Skin of body (tissue), 3 donors: ENCODE measurements at places on chromosomes 5 and 9.
A peak's percentile ranks its signal among the peaks of the same experiment; 100 is the strongest.

DNA sequence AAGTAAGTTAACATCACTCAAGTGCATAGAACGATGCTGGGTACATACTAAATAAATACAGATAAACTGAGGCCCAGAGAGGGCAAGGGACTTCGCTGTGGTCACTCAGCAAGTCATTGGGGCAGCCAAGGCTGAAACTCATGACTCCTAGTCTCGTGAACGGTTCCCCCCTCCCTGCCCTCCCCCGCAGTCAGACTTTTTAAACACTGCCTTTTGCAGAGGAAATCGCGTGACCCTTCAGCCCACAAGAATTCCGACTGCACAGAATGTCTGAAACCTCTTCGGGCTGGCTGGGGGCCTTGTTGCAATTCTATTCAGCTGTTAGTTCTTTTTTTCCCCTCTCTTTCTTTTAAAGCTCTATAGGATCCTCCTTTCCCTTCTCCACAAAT is 28.1 kb downstream of the NEK6 start:
- peak; percentile 79 for DNase-seq

GRCh38 chr9:17065062-17065461 is 69.8 kb upstream of the CNTLN start:
- DNase-seq = no peak

- peak; percentile 32 for DNase-seq
Measured at GRCh38 chr9:36163786-36164170, 5.4 kb upstream of the CCIN start.

- peak; percentile 54 for DNase-seq
Measured at GRCh38 chr5:170225326-170226128, 7.3 kb upstream of the C5orf58 start.

DNA sequence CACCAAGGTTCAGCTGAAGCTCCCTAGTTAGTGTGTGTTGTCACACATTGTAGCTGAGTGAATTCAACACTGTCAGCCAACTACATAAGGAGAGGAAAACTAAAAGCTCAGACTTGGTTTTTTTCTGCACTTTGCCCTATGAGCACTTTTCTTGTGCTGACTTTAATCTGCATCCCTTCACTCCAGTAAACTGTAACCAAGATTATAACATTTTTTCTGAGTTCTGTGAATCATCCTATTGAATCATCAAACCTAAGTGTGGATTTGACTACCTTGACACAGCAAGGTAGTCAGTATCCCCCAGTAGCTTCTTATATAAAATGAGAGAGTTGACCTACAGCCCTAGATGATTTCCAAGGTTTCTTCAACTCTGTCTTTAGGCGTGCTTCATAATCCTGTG is 325.0 kb downstream of the AGTPBP1 start:
- DNase-seq = no peak

DNA sequence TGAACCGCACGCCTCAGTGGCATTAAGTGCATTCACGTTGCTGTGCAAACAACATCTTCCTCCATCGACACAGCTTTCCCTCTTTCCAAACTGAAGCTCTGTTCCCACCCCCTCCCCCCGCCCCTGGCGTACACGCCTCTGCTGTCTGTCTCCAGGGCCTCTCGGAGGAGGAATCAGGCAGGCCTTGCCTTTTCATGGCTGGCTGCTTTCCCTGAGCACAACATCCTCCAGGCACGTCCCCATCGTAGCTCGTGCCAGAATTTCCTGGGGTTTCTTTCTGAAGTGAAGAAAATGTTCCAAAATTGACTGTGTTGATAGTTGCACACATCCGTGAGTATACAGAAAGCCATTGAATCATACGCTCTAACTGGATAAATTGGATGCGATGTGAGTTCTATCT is 22.3 kb upstream of the TMEM250 start:
- DNase-seq = peak; percentile 84

DNA sequence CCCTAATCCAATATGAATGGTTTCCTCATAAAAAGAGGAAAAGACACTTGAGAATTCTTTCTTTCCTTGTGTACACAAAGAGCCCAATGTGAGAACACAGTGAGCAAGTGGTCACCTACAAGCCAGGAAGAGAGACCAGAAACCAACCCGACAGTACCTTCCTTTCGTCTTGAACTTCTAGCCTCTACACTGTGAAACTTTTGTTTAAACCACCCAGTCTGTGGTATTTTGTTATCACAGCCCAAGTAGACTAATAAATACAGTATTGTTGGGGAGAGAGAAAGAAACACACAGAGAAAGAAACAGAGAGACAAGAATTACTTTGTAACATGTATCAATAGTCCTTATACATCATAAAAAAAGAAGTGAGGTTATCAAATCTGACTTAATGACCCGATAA is 37.2 kb downstream of the CENPK start:
- no peak for DNase-seq
